ENCODE measurements at places on chromosomes 5 and 9. TPM values are rescaled to one million over a fixed set of nuclear protein-coding genes. Genes with fewer than 3 reads are reported as not detected.

GRCh38 chr9:130936285-130937117 lies 2.5 kb downstream of the FIBCD1 start:
- DNase-seq = no peak
- H3K27me3 ChIP-seq = peaks cover 100% of the 10 kb centered on the region
- H3K27ac ChIP-seq = no peak overlapping the region

DNA sequence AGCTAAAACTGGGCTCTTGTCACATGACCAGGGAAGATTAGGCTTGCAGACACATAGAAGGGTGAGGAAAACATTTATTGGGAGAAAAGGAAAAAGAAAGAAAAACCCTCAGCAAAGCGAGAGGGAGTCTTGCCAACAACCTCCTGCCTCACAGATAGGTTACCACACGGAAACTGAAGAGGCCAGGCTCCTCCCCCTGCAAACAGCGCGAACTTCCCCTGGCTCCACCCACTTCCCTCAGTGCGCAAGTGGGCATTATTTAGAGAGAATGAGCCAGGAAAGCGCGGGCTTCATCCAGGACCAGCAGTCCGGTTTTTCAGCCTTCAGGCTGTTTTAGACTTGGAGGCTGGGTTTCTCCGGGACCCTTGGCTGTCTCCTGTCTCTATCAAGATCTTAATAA lies 70.3 kb downstream of the STK32A start:
- no peaks in the 10 kb centered on the region for H3K36me3 ChIP-seq
- H3K27me3 ChIP-seq = no peaks in the 10 kb centered on the region
- no peak overlapping the region for H3K27ac ChIP-seq
- peak overlapping the region; percentile 24 for H3K4me3 ChIP-seq
- no peak for DNase-seq

- H3K27ac ChIP-seq = no peak overlapping the region
- H3K27me3 ChIP-seq = no peaks in the 10 kb centered on the region
- no peaks in the 10 kb centered on the region for H3K4me1 ChIP-seq
- H3K4me3 ChIP-seq = no peak overlapping the region
- H3K36me3 ChIP-seq = no peaks in the 10 kb centered on the region
Measured at GRCh38 chr9:32665101-32665500, 29.6 kb upstream of the TAF1L start.

DNA sequence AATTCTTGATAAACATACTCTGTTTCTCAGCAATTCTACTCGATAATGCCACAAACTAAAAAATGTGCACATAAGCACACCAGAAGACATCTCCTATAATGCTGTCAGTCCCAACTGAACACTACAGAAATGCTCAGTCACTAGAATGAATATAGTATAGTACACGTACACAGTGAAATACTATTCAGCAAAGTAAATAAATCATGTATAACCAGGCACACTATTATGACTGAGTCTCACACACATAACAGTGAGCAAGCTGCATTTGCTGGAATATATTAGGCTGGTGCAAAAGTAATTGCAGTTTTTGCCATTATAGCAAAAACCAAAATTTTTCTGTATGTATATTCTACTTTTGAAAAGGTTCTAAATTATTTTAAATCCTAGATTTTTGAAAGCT lies 310.2 kb downstream of the CTNND2 start:
- no peaks in the 10 kb centered on the region for H3K36me3 ChIP-seq
- no peaks in the 10 kb centered on the region for H3K4me1 ChIP-seq
- H3K27ac ChIP-seq = no peak overlapping the region

DNA sequence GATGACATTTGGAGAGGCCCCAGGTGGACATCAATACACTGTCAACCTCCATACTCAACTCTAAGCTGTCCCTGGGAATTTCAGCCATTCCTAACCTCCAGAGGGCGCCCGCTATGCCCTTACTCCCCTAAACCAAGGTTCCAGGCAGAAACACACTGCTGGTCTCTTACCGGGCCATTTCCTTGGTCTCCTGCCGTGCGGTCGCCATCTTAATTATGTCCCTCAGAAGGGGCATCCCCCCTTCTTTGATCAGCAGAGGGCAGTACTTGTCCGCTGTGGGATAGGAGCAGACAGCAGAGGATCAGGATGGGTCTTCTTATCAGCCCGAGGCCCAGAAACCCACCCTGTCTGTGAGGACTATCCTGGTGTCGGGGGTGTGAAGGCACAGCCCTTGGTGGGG lies 9.3 kb upstream of the ZDHHC12 start:
- H3K27me3 ChIP-seq = no peaks in the 10 kb centered on the region
- DNase-seq = no peak
- peak overlapping the region; percentile 0 for H3K27ac ChIP-seq
- no peaks in the 10 kb centered on the region for H3K4me1 ChIP-seq
- H3K4me3 ChIP-seq = no peak overlapping the region
- H3K36me3 ChIP-seq = peaks cover 72% of the 10 kb centered on the region

DNA sequence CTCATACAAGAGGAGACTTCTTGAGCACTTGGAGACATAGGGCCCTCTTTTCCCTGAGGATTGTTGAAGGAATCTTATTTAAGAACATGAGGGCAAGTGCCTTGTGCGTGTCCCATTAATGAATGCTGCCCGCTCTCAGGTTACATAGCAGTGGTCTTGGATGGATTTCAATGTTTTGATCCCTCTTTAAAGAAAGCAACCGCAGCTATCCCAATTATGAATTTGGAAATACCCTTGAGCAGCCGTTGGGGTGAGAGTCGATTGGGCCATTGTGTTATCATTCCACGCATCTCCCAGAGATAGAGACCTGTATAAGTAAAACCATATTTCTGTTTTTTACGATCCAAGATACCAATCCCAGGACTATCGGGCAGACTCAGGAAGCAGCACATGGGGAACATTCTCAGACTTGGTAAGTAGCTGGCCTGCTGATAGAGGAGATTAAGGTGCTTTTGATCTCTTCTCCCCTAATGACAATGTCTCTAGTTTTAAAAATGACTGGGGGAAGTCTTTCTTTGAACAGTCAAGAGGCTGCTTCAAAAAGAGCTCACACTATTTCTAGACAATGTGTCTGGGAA lies 145.3 kb downstream of the MACROH2A1 start:
- DNase-seq = no peak
- H3K36me3 ChIP-seq = no peaks in the 10 kb centered on the region
- H3K4me3 ChIP-seq = no peak overlapping the region

WDR38 gene
- total RNA-seq = not detected

MZB1 gene
- 3.4 TPM for total RNA-seq

RANBP17 gene
- 9.3 TPM for total RNA-seq
